ENCODE measurements at places on chromosomes 11 and 22.

- peak; percentile 20 for DNase-seq
Measured at GRCh38 chr11:93525601-93526345, 17.4 kb downstream of the SMCO4 start.

DNA sequence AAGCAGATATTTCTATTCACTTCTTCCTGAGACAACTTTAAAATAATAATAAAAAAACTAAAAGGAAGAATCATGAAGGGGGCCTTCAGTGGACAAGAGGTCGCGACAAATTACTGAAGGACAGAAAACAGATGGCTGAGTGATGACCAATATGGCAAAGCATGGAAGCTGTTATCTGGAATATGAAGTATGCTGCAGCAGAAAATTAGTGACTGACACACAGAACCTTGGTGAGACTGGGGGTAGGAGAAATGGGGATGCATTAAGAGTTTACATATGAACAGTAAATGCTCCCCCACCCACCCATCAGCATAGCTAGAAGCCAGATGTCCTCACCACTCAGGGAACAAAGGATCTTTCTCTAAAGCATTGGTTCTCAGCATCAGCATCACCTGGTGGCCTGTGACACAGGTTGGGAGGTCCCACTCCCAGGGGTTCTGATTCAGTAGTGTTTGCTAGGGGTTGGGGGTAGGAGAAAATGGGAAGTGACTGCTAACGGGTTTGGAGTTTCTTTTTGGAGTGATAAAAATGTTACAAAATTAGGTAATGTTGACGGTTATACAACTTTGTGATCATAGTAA lies 59.7 kb downstream of the NARS2 start:
- DNase-seq, result no peak

DNA sequence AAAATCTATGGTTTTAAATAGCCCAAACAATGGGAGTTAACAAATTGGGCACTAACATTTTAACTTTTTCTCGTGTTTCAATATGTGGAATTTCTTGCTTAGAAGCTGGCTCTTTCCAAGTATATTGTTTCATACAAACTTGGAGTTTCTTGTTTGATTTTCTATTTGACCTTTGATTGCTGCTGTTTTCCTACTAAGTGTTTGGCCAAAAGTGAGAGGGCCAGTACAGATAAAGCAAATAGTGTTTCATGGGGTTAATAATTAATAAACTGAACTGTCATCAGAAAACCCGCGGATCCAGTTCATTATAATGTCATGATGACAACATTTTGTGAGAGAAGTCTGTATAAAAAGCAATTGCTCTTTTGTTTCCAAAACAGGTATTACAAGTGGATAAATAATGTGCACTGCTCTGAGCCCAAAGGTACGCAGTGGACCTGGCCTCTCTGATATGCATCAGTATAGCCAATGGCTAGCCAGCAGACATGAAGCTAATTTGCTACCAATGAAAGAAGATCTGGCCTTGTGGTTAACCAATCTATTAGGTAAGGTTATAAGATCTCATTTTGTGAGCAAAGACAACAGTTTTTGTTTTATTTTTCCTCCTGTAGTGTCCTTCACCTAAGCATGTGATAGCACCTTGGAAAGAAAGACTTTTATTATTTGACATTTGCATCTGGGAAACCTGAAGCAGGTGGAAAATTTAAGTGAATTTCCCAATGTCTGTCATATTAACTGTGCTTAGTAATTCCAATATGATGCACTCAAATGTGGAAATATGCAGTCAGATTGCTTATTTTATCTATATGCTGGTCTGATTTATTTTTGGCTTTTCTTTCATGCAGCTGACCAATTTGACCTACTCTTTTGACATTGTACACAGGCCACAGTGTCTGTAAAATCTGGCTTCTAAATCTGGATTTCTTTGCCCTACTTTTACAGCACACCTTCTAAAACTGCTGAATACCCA lies 8.3 kb downstream of the GAS2 start:
- DNase-seq, result no peak

- DNase-seq, result peak; percentile 66
Measured at GRCh38 chr22:30754971-30755758, 60.5 kb downstream of the OSBP2 start.

DNA sequence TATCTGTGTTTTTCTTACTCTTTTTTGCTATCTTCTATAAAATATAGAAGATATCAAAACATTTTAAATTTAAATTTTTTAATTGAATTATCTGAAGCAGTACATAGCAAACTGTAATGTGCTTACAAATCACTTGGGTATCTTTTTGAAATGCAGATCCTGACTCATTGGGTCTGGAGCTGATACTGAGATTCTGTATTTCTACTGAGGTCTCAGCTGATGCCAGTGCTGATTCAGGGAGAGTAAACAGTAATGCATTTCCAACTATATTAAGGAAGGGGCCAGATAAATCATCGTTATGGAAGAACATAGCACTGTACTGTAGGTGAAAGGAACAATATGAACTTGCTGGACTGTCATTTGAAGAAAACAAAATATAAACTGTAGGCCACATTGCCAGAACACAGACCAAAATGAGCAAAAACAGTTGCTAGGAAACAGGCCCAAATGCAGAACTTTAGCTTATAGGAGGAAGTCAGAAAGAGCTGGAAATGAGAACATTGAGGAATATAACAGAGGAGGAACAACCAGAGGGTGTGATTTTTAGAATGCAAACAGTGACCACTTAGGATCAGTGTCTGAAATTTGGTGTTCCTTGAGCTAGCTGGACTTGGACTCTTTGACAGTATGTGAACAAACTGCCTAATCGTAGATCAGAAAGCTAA lies 3.3 kb downstream of the ARL14EP start:
- DNase-seq, result no peak

Data from stimulated activated CD4-positive, alpha-beta T cell treated with anti-CD3 and anti-CD28 coated beads, Interleukin-15, amount 100 ng/mL, for 24 hours (primary cell).